ENCODE measurements at places on chromosomes 13 and 19. TPM values are rescaled to one million over a fixed set of nuclear protein-coding genes. Genes with fewer than 3 reads are reported as not detected.

Gene ZNF878
- total RNA-seq: 0.28 TPM

- DNase-seq: no peak
Measured at GRCh38 chr19:47581605-47582319, 8.8 kb upstream of the ZNF541 start.

DNA sequence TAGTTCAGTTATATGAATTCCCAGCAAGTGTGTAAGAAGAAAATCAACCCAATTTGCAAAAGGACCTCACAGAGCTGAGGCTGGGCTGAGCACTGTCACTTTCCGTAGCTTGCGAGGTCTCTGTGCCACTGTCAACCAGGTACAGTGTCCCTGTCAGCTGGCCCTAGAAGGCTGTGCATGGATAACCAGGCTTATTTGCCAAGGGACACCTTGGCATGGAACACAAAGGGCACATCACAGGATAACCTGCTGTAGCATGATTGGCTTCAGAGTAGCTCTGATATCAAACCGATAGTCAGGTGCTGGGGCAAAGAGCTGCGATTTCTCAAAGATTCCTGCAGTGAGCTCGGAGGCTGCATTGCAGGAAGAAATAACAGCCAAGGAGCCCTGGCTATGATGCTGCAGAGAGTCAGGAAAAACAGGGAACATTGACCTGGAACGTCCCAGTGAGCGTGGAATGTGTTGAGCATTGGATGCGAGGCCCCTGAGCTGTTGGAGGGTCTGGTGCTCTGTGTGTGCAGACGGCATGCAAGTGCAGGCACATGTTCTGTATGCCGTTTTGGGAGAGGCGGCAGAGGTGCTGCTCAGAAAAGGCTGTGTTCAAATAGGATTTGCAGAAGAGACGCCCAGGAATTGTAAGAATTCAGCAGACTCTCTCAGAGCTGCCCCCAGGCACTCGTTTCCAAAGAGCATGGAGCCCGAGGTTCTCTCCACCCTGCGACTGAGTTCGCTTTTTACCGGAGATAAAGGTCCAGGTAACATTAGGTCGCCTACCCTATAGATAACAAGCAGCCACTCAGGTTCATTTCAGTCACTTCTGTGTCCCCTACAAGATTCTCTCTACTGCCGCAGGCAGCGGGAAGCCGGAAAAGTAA is 213.5 kb upstream of the IRS2 start:
- DNase-seq: no peak

Gene CD37
- not detected for total RNA-seq

All from IMR-90 (cell line).